LHCN-M2 (cell line): ENCODE measurements at places on chromosomes 2 and 18.

GRCh38 chr2:69306393-69306821, 80.6 kb downstream of the GFPT1 start:
- DNase-seq, result no peak

DNA sequence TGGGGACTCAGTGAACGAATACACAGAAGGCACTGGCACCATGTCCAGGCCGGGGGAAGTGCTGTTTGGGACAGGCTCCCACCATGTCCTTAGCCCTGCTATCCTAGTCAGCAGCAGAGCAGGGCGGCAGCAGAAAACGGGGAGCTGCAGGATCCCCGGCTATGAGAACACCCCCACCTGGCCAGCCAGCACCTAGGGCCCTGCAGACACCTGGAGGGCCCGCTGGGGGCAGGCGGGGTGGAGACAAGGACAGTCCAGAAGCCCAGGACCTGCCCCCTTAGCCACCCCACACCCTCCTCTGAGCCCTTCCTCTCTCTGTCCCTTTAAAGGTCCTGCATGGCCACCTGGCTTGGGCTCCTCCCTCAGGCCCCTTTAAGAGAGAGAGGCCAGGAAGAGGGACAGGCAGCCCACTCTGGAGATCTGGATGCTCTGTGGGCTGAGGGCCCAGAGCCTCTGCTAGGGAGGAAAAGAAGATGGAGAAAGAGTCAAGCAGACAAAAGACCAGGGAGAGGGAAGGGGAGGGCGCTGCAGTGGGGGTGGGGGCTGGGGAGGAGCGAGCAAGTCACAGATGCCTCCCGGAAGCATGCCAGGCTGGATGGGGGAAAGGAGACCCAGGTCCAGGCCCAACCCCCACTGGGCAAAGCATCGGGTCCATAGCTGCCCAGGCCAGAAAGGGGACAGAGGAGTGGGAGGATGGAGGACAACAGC, 48.6 kb downstream of the BIN1 start:
- DNase-seq, result no peak

DNA sequence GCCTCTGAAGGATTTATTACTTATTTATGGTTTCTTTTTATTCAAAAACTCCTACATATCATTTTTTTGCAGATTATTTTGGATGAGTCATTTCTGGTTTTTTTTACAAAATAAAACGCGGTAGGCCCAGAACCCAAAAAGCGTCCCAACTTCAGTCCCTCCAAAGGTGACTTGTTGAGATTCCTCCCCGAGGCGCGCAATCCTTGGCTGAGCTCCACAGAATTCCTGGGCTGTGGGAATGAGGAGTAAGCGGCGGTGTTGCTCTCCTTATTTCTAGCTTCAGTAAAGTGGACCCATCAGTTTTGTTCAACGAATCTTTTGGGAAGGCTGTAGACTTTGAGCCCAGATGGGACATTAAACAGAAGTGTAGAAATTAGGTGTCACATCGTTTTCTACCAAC, 67.0 kb upstream of the RMP24 start:
- DNase-seq, result no peak

- DNase-seq, result peak; percentile 15
These were observed 48.0 kb downstream of the NAT8 start for GRCh38 chr2:73594251-73594650.

- no peak for DNase-seq
These were observed 38.9 kb upstream of the SCG2 start for GRCh38 chr2:223641082-223641481.

DNA sequence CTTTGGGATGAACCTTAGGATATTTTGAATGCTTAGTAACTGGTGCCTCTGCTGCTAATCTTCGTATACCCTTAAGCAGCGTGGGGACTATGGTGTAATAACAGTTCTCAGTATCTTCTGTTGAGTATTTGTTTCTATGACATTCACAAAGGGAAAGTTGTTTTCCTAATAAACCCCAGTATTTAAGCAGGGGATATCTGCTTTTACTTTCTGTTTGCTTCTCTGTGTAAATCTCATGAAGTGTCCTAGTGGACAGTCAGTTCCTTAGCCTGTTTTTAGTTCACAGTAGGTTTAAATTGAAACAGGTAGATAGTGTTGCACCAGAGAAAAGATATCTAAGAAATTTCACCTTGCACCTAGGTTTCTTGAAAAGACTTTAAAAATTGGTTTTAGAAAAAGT, 14.9 kb downstream of the KIAA1328 start:
- no peak for DNase-seq

DNA sequence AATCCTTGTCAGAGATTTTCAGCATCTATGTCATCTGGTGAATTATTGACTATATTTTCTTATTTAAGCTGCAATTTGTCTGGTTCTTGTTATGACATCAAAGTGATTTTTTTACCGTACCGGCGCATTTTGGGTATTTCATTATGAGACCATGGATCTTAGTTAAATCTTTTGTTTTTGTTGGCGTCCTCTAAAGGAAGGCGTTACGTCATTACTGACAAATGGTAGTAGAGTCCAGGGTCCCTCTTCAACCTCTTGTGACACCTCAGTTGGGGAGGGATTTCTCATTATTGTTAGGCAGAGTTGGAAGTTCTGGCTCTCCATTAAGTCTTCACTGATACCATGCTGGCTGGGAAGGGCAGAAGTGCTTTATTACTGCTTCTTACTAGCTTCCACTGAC, 175.8 kb upstream of the MMADHC start:
- no peak for DNase-seq

DNA sequence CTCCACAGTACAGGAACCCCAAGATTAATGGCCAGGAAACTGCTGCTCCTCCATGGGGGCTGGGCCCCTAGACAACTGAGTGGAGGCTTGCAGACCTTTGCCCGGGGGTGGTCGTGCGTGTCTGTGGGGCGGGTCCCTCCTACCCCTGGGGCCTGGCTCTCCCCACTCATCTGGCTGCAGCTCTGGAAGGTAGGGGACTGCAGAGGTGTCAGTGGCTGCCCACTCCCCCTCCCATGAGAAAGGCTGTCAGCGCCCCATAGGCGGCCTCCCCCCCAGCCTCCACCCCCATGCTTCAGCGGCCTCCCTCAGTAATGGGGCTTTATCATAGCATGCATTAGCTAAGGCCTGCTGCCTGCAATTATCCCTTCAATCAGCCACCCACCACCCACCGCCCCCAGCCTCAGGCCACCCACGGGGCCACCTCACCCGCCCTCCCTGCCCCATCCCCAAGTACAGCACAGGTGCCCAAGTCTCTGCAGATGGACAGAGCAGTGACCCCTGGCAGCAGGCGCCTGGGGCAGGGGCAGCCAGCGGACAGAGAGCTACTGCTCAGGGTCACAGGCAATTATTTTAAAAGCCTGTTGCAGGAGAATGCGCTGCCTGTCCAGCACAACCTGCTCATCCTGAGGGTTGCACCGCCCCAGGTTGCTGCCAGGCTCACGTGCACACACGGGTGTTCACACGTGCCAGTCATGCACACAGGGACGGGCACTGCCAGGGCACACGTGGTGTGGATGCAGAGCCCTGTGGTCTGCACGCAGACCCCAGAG, 9.1 kb upstream of the ECEL1 start:
- DNase-seq, result no peak
